ENCODE measurements at places on chromosomes 5 and 9.

- no peak for DNase-seq
These were observed 211.9 kb upstream of the IRX4 start for GRCh38 chr5:2094616-2094995.

GRCh38 chr9:85534340-85534739 lies 207.4 kb downstream of the AGTPBP1 start:
- no peak for DNase-seq

DNA sequence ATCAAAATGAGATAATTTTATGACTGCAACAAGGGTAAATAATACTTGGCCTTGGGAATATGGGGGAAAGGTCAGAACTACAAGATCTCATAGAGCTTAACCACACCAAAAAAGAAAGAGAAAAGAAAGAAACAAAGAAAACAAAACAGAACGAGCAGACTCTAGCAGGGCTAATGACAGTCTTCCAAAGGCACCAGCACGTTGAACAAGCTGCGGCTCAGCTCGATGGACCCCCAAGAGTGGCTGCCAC lies 689 bp downstream of the AK3 start:
- no peak for DNase-seq

DNA sequence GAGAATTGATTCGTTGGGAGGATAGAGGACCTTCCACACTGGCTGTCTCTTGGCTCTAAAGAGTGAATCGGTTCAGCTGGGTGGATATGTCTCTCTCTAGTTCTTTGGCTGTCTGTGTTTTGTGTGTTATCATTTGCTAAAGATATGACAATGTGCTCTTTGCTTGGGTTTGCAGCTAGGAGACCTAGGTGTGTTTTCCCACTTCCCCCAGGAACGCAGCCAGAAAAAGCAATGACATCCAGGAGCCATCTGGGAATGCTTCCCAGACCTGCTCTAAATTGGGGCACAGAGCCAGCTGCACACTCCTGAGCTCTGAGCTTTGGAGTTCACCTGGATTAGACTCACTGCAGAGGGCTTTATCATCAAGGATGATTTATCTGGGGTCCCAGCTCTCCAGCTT lies 12.8 kb upstream of the PDZD2 start:
- no peak for DNase-seq

DNA sequence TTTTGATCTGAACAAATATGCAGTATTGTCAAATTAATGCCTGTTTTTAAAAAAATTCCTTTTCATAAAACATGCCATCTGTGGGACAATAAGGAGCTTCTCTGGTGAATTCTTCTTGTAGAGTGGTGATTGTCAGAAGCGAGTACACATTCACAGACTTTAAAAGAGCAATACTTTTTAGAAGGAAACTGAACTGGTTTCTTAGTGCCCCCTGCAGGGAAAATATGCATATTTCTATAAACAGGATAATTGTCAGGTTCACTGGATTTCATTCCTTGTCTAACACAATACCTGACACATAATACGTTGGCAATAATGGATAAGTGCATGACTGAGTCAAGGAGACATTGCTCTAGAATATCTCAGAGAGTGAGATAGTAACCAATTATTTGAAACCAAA lies 133.7 kb downstream of the KIF4B start:
- no peak for DNase-seq

- DNase-seq = no peak
These were observed 15.7 kb downstream of the FER start for GRCh38 chr5:108763222-108763916.
